Smooth muscle cell of the pulmonary artery (primary cell): ENCODE measurements at places on chromosomes 1 and 21. TPM values are rescaled to one million over a fixed set of nuclear protein-coding genes. Genes with fewer than 3 reads are reported as not detected.

COL16A1 gene
- 90.8 and 97.8 TPM in 2 replicates for total RNA-seq

CYYR1 gene
- total RNA-seq: under 0.01 TPM in 1 of 2 replicates, not detected in the other

MRPS6 gene
- 11.4 and 15.8 TPM in 2 replicates for total RNA-seq

LIPI gene
- total RNA-seq: not detected in 2 replicates

TEDDM1 gene
- total RNA-seq: not detected in 2 replicates

SPRR3 gene
- total RNA-seq: not detected in 2 replicates

CA14 gene
- total RNA-seq: not detected in 2 replicates

TEKT2 gene
- total RNA-seq: 0.33 and 0.36 TPM in 2 replicates
